Activated naive CD8-positive, alpha-beta T cell treated with anti-CD3 and anti-CD28 coated beads, Interleukin-2, amount 50 U/mL, for 16 hours (primary cell): ENCODE measurements at places on chromosomes 5 and 9.

- DNase-seq: no peak
Observed at GRCh38 chr9:34507556-34507955, 15.2 kb downstream of the ENHO start.

DNA sequence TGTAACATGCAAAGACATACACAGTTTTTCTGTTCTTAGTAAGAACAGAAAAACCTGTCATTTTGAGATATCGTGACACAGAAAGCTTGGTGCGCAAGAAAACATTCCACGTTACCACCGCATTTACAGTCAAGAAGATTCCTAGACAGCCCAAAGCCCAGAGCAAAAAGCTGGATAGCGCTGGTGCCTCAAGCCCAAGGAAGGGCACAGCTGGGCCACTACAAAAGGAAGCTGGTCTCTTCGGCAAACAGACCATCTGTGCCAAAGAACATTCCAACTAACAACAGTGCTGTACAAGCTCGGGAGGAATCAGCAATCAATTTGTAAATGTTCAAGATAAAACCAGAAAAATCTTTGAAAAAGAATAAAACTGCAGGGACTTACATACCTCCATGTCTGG is 31.0 kb downstream of the PSMB7 start:
- DNase-seq: no peak

DNA sequence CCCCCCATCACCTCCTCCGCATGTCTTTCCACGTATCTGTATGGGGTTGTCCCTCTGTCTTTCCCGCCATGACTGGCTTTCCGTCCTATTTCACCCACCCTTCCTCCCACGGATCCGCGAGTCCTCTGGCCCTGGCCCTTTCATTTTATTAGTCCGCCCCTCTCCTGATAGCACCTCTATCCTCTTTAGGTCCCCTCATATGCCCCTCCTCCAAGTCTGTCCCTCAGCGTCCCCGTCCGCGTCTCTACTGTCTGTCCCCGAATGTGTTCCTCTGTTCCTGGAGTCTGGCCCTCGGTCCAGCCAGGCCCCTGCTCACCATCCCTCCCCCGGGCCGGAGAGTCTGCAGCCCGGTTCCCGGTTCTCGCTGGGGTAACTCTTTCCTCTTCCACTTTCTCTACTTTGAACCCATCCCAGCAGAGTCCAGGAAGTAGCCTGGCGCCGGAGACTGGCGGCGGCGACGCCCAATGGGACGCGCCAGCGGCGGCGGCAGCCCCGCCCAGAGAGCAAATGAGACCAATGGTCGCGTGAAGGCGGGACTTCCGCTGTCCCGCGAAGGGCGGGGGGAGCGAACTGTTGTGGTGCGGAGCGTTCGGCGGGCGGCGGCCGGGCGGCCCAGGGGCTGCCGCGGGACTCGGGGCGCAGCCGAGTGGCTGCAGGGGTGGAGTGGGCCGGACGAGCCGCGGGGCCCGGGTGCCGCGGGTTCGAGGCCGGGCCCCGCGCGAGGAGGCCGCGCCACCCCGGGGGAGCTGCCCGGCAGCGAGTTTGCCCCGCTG is at the start of gene SAP30L:
Gene SAP30L, plus strand, starts transcription at position 576 of the 773 bp plus-strand sequence. CDS start 608 bp downstream, outside the sequence.
- DNase-seq: peak; percentile 92

DNA sequence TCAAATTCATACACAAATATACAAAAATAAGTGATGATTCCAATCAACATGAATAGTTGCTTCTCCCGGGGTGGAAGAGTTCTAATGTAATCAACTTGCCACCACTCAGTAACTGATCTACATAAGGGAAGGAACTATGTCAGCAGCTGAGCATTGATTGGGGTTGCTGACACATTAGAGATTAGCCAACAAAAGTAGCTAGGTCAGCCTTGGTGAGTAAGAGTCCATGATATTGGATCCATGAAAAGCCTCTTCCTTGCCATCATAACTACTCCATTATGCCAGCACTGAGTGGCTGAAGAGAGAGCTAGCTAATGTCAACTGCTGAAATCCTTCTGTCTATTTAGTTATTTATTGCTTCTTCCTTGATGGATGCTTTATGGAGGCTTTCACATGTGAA is 309.8 kb downstream of the NFIB start:
- DNase-seq: no peak

GRCh38 chr5:112004867-112005622 is 248.1 kb upstream of the NREP start:
- no peak for DNase-seq

GRCh38 chr5:14946815-14947620 is 75.4 kb upstream of the ANKH start:
- DNase-seq: no peak

GRCh38 chr5:1647580-1647979 is 123.8 kb upstream of the LPCAT1 start:
- no peak for DNase-seq

GRCh38 chr9:131291795-131292315 is 2.3 kb downstream of the PLPP7 start:
- no peak for DNase-seq

- DNase-seq: no peak
Observed at GRCh38 chr9:16257604-16258003, 612.9 kb downstream of the BNC2 start.

- no peak for DNase-seq
Observed at GRCh38 chr5:117892360-117892759, 1096.0 kb downstream of the DTWD2 start.

GRCh38 chr5:82698026-82698425 is 379.2 kb downstream of the TMEM167A start:
- no peak for DNase-seq

- no peak for DNase-seq
Observed at GRCh38 chr5:127867022-127867783, 164.0 kb downstream of the CCDC192 start.

DNA sequence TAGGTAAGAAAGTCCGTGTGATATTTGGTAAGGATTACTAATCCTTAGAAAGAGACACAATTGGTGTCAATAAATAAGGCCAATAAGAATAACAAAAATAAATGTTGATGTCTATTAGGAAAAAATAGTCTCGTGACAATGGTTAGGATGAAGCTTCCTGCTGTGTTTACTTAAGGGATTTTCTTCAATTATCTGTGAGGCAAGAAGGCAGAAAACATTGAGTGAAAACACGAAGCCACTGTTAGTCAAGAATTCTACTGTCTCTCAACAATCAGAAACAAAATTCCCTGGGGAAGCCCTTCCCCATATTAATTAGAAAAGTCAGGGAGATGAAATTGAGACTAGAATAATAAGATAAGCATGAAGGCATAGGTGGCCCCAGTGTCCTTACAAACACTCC is 149.0 kb downstream of the SYK start:
- no peak for DNase-seq

DNA sequence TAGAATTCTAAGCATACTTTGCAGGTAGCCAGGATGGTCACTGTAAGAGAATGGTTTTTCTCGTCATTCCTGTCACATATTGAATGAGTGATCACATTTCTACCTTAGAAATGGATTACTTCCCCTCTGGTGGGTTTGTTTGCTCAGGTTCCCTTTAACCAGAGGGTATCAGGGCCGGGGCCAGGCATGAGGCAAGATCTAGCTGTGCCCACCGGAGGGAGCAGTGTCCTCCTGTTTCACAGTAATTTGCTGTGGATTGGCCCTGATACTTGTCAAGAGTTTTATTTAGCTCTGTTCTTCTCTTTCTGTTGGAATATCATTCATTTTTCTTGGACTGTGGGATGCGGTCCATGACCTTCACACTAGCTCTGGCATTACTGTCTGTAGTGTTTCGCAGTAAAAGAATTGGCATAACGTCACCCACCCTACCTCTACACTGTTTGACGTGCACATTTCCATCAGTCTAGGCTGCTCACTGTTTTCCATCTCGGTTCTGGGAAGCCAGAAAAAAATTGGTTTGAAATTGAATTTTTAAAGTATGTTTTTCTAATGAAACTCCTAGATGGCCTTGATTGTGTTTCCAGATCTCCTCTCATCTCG is 42.4 kb upstream of the ZBED3 start:
- no peak for DNase-seq

- no peak for DNase-seq
Observed at GRCh38 chr9:134571326-134571931, 70.2 kb upstream of the COL5A1 start.
